Brain pericyte (primary cell): ENCODE measurements at places on chromosomes 4 and X.

GRCh38 chrX:78619834-78620233 is 39.3 kb downstream of the RTL3 start:
- no peak for DNase-seq

- DNase-seq = no peak
These were observed 139.4 kb upstream of the BOD1L1 start for GRCh38 chr4:13766761-13767540.

DNA sequence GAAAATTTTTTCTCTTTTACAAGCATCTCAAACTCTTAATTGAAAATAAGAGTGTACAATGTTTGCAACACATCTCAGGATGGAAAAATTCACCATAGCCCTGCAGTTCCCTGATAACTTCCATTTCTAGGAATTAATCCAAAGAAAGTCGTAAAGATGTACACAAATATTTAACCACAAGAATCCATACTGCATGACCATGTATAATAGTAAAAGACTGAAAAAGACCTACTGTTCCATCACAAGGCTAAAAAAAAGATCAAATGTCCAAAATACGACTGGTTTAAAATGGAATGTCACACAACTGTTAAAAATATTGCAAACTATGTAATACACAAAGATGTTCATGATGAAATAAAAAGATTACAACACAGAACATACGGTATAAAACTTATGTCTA is 32.1 kb downstream of the HUWE1 start:
- no peak for DNase-seq

- no peak for DNase-seq
These were observed 207.6 kb upstream of the NR3C2 start for GRCh38 chr4:148649652-148650331.

- DNase-seq = no peak
These were observed 20.8 kb upstream of the SERTM2 start for GRCh38 chrX:111490688-111491087.

GRCh38 chrX:45788315-45788714 is 587.6 kb upstream of the DIPK2B start:
- DNase-seq = no peak

DNA sequence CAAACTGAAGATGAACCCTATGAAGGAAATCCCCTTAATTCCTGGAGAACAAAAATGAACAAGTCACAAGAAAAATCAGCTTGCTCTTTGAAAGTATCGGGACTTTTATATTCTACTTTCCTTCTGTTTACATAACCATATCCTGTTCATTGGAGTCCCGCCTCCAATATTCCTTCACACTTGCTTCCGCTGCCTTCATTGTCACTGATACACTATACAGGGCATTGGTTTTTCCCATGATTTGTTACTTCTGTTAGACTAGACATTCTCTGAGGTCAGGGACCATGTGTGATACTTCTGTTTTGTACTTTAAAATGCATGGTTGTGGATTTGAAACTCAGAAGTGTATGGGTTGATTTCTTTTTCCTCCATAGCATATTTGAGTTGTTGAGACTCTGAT is 18.8 kb downstream of the MCUB start:
- DNase-seq = no peak

DNA sequence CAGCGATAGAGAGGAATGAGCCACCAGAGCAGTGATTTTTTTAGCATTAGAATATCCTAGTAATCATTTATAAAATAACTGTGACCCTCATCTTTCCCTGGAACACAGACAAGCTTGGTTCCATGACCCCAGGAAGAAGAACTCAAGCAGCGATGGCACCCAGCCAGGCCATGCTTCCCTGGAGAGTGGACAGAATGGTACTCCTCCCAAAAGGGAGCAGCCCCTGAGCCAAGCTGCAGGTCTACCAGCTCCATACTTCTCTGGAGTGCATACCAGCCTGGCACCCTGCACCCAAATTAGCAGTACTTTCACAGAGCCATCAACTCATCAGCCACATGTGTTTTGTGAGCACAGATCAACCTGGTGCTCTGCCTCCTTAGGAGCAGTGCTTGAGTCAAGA is 310.9 kb upstream of the PCDH10 start:
- DNase-seq = no peak

- DNase-seq = peak; percentile 63
These were observed 47.4 kb downstream of the FREM3 start for GRCh38 chr4:143653031-143653430.

GRCh38 chrX:111444881-111445280 is 32.9 kb upstream of the DCX start:
- DNase-seq = no peak

- no peak for DNase-seq
These were observed 10.5 kb upstream of the THOC2 start for GRCh38 chrX:123743312-123743711.

DNA sequence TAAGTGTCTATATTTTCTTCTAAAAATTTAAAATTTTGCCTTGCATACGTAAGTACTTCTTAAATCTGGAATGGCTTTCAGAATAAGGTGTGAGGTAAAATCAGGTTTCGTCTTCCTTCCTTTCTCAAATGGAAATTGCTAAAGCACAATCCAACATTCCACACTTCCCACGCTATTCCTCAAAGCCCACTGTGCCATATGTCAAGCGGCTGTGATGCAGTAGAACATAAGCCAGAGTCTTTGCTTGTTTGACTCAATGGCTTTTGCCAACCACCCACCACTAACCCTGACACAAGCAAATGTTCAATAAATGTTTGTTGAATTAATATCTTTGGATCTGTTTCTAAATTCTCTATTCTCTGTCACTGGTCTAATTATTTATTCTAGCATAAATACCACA is 1199.7 kb upstream of the TENM3 start:
- DNase-seq = no peak

DNA sequence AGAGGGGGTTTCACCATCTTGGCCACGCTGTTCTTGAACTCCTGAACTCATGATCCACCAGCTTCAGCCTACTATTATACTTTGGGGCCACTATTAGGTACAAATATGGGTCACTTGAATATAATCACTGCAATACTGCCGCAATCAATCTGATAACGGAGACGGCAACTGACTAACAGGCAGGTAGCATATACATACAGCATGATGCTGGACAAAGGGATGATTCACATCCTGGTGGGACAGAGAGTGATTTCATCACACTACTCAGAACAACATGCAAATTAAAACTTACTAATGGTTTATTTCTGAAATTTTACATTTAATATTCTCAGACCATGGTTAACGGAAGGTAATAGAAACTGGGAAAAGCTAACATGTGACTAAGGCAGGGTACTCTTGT is 10.9 kb downstream of the LRBA start:
- DNase-seq = no peak

DNA sequence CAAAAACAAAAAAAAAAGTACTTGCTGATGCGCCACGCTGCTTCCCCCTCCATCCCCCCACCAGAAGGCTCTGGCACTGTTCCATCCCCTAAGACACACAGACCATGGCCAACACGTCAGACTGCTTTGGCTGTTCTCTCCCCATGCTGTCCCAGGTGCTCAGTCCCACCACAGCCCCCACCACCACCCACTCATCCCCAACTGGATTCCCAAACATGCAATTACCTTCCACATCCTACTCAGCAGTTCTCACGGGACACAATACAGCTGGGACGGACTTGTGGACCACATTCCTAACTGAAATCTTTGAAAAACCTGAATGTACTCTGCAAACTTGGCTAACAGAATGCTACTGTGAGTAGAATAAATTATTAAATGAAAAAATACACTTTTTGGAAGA is 8.6 kb downstream of the FAT1 start:
- DNase-seq = no peak

GRCh38 chrX:41913476-41913875 is 9.9 kb downstream of the CASK start:
- DNase-seq = no peak

DNA sequence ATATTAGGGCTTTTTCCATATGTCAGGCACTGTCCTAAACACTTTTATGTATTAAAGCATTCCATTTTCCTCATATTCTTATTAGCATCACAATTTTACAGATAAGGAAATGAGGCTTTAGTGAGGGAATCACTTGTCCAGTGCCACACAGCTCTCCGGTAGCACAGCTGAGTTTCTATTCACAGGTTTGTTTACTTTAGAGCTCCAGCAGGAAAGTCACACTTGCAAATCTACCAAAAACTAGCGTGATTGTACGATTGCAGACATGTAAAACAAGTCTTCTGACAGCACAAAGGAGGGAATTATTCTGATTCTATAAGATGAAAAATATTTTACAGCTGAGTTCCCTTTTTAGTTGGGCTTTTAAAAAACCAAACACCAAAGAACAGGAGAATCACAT is 472.1 kb downstream of the TMA16 start:
- DNase-seq = no peak

DNA sequence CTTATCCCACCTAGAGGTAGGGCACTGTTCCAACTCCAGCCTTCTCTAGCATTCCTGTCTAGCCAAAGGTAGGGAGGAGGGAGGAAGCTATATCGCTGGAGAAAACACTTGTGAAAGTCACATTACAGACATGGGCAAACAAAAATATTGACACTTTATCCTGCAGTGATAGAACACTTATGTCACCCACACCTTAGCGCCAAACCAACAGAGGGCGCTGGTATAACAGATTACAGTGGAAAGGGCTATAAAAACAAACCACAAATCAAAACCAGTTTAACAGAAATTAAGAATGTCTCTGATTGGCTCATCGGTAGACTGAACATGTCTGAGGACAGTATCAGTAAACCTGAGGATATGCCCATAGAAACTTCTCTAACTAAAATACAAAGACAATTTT is 451.3 kb downstream of the TLL1 start:
- no peak for DNase-seq

DNA sequence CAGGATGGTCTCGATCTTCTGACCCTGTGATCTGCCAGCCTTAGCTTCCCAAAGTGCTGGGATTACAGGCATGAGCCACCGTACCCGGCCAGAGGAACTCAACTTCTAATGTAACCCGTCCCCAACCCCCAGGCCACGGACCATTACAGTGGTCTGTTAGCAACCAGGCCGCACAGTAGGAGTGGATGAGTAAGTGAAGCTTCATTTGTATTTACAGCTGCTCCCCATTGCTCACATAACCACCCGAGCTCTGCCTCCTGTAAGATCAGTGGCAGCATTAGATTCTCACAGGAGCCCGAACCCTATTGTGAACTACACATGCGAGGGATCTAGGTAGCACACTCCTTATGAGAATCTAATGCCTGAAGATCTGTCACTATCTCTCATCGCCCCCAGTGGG is 119.6 kb downstream of the SHROOM3 start:
- peak; percentile 65 for DNase-seq

DNA sequence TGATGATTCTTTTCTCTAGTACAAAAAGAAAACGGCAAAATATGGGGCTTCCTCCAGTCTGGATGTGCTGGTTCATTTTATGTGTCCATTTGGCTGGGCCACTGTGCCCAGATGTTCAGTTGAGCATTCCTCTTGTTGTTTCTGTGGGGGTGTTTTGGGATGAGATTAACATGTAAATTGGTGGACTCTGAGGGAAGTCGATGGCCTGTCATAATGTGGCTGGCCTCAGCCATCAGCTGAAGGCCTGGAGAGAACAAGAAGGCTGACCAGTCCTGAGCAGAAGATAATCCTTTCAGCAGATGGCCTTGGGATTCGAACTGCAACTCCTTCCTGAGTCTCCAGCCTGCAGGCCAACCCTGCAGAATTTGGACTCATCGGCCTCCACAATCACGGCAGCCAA is 136.7 kb downstream of the EVC2 start:
- DNase-seq = no peak

- peak; percentile 10 for DNase-seq
These were observed 15.8 kb upstream of the MAGEA4 start for GRCh38 chrX:151896734-151897474.

DNA sequence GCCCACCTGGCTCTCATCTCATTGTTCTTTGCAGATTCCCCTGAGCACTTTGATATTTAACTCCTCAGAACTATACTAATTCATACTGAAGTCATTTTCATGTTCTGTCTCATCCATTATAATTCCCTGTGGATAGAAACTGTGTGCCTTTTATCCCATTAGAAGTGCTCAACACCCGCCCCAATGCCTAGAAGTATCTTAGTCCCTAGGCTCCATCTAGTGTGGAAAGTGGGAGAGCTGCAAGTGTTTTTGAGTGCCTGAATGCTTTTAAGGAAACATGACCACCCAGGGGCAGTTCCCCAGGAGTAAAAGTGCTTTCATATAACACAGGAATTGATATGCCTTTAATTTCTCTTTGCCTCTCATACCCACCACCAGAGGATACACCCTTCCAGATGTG is 117.0 kb downstream of the CHRDL1 start:
- no peak for DNase-seq

- DNase-seq = no peak
These were observed 44.9 kb upstream of the FAM47C start for GRCh38 chrX:36963069-36963808.

DNA sequence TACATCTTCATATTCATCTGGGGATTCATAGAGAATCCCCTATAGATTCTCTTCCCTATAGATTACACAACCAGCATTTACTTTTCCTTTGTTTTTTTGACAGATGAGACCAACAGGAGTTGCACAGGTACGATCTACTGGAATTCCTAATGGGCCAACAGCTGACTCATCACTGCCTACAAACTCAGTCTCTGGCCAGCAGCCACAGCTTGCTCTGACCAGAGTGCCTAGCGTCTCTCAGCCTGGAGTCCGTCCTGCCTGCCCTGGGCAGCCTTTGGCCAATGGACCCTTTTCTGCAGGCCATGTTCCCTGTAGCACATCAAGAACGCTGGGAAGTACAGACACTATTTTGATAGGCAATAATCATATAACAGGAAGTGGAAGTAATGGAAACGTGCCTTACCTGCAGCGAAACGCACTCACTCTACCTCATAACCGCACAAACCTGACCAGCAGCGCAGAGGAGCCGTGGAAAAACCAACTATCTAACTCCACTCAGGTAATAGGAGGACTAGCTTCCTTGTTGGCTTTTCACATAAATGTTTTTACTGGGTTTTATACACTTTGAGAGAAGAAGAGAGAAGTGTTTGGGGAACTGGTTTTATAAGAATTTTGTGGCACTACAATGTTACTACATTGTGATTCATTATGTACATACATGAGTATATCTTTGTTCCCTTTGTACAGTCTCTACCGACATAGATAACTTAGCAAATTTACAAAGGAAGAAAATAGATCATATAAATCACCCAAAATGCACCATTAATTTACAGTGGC is 137.2 kb downstream of the DIPK2B start:
- no peak for DNase-seq

- DNase-seq = no peak
These were observed 24.0 kb downstream of the C4orf51 start for GRCh38 chr4:145703850-145704497.

GRCh38 chr4:109879636-109880314 is 31.9 kb downstream of the LRIT3 start:
- DNase-seq = no peak

- DNase-seq = no peak
These were observed 1106.0 kb downstream of the STIM2 start for GRCh38 chr4:27966664-27967063.

- no peak for DNase-seq
These were observed 326.0 kb upstream of the F9 start for GRCh38 chrX:139204571-139204897.

DNA sequence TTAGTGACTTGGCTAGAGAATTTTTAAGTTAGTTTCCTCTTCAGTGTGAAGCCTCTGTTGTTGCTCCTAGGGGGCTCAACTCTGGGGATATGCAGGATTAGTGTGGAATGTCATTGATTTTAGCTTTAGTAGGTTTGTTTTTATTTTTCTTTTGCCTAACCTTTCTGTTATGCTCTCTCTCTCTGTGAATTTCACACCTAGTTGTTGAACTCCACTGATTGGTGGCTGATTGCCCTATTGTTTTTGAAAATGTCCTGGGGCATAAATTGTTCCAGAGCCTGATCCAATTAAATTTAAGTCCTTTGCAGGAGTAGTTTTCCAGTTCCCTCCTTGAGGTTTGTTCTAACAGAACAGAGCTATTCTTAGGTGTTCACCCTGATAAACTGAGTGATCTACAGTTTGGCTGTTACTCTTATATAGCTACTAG is 393.3 kb upstream of the CTSO start:
- DNase-seq = no peak
